GOT3 (cell line): ENCODE measurements at places on chromosomes 3 and 15.

DNA sequence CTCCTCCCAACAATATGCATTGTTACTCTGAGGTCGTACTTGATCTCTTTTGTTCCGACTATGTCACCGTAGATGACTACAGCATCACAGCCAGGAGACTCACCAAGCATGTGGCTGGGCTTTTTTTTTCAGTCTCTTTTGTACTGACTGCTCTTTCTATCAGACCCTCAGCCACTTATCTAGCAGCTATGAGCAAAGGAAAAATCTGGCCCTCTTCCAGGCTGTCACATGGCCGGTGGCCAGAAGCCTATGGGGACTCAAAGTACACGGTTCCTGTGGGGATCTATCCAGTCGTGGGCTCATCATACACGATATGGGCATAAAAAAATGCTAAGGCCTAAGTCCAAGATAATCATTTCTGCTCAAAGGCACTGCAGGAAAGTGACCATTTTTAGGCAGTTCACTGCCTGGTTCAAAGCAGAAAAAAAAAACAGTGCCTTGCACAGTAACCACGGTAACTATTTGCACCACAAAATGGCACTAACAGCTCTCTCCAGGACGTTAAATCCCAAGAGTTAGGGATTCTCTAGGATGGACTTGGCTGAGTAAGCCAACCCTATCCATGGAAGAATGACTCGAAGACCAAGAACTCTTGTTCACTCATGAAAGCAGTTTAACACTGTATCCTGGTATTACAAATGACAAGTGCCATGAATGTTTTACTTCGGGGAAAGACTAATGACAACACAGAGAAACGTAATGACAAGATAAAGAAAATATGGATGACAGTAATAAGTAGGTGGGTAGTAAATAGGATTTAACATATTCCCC is 50.3 kb downstream of the SHQ1 start:
- no peak for DNase-seq

DNA sequence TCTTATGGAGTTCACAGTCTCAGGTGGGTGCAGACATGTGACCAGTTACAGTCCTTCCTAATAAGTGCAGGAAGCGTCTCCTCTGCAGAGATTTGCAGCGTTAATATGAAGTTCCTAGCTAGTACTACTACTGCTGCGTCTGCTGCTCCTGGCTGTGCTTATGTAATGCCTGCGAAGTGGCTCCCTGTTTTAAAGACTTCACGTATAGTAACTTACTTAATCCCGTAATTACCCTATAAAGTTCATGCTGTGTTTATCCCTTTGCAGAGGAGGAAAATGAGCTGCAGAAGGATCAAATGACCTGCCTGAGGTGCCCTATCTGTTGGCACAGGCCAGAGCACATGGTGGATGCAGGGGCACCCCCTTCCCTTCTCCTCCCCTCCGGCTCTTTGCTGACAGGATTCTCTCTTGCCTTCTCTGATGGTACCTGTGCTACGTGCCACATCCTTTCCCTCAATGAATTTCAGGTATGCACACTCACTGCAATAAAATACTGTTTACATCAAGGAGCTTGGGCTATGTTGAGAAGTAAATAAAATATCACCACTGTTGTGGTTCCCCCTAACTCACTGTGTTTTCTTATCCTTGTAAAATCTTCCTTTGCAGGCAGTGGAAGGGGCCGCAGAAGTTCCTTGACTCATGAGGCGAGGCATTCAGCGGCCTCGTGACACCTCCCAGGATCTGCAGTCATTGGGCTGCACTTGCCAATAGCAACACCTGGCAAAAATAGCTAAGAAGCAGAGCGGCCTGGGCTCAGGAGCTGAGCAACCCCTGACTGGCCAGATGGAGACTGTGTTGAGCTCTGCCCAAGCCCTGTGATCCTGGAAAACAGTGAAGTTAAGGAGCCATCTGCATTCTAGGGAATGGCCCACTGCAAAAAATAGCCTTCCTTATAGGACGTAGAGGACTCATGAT is 188.9 kb upstream of the ATP10A start:
- DNase-seq: no peak

GRCh38 chr15:84947947-84948830 is 33.5 kb upstream of the PDE8A start:
- DNase-seq: no peak

DNA sequence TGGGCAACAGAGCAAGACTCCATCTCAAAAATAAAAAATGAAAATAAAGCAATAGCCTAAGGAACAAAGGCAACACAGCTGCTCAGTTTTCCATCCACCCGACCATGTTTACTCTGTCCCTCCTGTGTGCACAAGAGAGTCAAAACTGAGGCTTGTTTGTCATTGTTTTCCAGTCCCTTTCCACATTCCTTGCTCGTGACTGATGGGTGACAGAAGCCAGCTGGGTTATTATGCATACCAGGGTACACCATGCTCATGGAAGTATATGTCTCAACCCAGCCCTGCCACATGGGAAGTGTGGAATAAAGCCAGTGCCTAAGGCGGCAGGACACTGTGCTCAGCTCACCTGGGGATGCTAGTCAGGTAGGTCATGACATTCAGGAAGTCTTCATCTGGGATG is 49.5 kb downstream of the MCF2L2 start:
- DNase-seq: no peak

GRCh38 chr3:109278141-109278540 is 38.2 kb downstream of the DPPA2 start:
- no peak for DNase-seq

- DNase-seq: no peak
Observed at GRCh38 chr3:37475435-37475834, 301.1 kb upstream of the LRRFIP2 start.

GRCh38 chr15:70473581-70474370 is 289.6 kb downstream of the UACA start:
- no peak for DNase-seq

DNA sequence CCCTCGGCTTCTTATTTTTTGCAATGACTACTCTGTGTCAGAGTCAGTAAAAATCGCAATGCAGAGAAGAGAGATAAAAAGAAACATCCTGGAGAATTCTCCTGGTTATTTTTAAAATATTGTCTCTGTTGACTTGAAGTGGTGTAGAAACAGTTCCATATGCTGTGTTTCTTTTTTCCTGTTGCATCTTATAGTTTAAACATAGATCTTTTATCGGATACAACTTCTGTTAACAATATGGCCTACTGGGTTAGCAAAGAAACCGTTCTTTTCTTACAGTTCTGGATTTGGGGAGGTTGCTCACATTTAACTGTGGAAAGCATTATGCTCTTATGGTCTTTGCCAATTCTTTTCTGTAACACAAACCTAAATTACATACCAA is 769.1 kb upstream of the CFAP20DC start:
- no peak for DNase-seq

- DNase-seq: no peak
Observed at GRCh38 chr3:166785876-166786275, 594.2 kb downstream of the ZBBX start.

- no peak for DNase-seq
Observed at GRCh38 chr3:11808231-11808630, 38.5 kb downstream of the TAMM41 start.

DNA sequence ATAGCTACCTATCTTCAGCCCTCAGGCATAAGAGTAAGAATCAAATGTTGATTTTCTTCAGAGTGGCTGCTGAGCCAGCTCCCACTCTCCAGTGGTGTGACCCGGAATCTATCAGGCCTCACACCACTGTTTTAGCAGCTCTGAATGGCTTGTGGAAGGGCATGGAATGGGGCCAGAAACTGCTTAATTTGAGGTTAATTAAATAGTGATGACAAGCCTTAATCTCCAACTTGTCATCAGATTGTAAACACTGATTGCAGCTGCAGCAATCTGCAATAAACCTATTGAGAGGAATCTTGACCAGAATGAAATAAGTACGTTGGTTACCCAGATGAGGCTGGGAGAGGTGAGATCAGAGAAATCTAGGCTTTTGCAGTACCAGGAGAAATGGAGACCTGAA is 317.4 kb downstream of the FHIT start:
- DNase-seq: no peak

DNA sequence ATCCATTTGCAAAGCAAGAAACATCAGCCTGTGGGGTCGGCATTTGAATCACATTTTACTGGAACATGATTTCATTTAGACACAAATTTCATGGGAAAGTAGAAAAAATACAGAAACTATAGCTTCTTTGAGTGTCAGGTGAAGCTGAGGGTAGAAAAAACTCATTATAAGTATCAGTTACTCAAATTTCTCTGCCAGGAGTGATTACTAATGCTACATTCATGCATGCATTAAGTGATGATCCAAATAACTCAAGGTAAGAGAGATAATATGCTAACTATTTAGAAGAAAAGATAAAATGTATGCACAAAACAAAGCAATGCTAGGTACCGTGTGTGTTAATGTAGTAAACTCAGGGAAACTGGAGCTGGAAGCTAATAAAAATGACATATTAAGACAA is 406.0 kb downstream of the GAP43 start:
- no peak for DNase-seq

DNA sequence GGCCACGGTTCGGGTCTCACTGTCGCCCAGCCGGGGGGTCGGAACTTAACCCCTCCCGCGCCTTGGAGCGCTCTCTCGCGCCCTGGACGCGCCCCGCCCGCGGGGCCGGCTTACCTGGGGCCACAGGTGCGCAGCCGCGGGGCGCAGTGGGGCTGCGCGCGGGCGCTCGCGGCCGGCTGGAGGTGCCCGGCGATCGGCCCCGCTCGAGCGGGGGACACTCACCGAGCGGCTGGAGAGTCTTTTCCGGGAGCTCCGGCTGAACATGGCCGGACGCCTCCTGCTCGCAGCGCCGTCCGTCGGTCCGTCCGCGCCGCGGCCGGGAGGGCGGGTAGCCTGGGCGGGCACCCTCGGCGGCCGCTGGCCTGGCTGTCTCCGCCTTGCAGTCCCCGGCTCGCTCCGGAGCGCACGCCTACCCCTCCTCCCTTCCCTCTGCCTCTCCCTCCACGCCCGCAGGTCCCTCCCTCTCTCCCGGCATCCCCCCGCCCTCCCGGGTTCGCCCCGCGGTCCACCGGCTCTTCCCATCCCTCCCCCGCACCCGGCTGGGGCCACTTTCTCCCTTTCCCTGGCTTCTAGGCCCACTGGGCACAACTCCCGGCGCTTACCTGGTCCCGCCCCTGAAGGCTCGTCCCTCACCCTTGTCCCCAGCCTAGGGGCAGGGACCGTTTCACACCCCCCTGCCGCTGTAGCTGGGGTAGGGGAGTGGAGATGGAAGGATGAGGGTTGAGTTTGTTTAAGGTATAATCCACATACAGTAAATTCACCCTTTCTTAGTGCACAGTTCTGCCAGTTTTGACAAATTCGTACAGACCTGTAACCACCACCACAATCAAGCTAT is 220.1 kb upstream of the PRICKLE2 start:
- DNase-seq: no peak

DNA sequence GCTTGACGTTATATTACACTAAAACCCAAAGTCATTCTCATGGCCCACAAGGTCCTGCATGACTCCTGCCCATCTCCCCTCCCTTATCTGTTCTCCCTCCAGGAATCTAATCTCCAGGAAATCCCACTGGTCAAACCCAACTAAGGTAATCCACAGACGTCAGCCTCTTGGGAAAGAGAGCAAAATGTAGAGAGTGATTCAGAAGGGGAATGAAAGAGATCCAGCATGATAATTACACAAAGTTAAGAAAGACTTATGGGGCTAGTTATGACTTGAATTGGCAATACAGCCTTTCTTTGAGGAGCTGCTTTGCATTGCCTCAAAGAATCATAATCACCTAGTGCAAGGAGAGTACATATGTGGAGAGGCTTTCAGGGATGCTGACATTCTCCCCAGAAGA is 137.8 kb upstream of the MYRIP start:
- no peak for DNase-seq

DNA sequence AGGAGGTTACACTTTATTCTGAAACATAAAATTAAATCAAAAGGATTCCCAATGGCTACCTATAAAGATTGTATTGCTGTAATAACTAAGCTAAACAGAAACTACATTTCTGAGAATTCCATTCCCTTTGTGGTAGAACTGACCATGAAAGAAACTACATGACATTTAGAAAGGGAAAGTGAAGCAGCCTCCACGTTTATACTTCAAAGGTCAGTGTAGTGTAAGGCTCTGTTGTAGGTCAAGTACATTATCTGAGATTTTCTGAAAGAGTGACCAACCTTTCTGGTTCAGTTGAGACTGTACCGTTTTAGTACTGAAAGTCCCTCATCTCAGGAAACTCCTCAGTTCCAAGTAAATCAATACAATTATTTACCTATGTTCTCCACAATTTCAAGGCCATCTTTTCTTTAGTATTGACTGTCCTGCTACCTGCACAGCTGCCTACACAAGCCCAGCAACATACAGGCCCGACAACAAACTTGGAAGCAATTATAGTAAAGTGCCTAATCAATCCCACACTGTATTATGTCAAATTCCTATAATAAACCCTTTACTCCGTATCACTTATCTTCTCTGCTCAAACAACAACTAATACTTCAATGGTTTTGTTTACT is 343.0 kb downstream of the PLOD2 start:
- DNase-seq: no peak

GRCh38 chr15:67945951-67946700 is 106.3 kb upstream of the RNU6-1 start:
- DNase-seq: no peak

DNA sequence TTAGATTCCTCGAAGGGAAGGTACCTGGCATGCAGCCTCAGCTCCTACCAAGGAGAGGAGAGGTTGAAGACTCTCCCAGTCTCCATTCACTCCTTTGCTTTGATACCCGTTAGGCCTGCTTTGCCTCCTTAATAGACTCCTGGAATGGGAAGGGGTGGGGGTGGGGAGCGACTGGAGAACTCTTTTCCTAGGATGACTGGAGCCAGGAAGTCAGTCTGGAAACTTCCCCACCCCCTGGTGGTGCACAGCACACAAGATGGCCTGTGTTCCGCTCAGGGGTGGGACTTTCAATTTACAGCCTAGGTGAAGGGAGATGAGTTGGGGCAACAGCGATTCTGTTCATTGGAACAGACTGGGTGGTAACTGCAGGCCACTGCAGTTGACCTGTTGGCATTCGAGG is 21.4 kb upstream of the CELF6 start:
- DNase-seq: no peak

- no peak for DNase-seq
Observed at GRCh38 chr3:161310649-161311423, 60.5 kb downstream of the SPTSSB start.

DNA sequence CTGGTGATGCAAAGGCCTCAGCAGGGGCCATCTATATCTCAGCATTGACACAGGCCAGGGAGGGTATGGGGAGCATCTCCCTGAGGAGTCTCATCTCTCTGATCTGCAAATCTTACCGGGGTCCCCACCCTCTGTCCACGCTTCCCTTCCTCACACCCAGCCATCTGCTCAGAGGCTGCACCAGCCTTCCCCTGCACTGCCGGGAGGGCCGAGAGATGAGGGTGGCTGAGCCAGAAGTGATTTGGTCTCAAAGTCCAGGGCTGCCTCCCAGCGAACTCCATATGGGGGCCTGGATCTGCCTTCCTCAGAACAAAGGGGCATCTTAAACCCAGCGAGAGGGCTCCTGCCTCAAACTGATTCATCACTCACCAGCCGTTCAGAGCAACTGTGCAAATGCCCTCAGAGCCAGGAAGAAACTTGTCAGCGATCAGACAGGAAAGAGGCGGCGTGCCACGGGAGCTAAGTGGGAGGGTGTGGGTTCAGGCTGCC is 4.6 kb downstream of the IGDCC3 start:
- no peak for DNase-seq

- DNase-seq: no peak
Observed at GRCh38 chr3:183823963-183824362, 1.4 kb downstream of the MAP6D1 start.

GRCh38 chr15:65028338-65028737 is 1.1 kb downstream of the MTFMT start:
- DNase-seq: no peak
